PC-3 (cell line): ENCODE measurements at places on chromosomes 3 and 15.
A peak's percentile ranks its signal among the peaks of the same experiment; 100 is the strongest.

DNA sequence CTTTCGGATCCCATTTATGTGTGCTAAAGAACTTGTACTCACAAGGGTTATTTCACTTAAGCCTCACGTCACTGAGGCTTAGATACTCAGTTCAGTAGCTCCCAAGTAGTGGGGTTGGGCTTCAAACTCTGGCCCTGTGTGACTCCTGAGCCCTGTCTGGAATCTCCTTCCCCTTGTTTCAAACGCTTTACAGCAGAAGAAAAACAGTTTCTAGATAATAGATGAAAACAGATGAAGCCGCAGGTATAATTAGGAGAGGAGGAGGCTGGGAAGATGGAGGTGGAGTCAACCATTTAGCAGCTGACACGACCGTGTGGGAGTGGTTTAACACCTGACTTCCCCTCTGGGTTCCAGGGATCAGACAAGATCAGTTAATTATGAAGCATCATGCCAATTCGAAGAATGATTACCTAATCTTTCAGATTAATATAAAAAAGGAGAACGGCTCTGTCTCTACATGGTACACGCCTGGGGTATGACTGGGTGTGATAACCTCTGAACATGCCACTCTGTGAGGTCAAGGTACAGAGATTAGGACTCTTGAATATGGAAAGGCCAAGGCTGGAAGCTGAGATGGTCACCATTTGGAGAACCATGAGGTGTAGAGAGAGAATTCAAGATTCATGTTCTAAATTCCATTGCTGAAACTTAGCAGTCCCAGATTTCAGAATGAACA lies 31.1 kb downstream of the TPM1 start:
- no peak for DNase-seq

DNA sequence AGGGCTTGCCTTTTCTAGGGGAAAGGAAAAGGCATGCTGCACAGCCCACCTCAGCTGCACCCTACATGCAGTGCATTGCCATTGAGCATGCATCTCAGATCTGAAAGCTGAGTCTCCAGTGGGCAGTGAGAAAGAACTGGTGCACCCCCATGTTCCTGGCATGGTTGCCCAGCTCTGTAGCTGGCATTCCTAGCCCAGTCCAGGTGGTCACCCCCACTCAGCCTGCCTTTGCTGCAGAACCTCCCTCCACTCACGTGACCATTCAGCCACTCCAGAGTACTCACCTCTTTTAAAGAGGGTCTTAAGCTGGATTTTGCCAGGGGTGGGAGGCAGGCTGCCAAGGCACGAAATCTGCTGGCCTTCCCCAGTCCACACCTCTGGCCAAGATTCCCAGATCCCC lies 208.6 kb upstream of the TOPAZ1 start:
- DNase-seq = no peak

DNA sequence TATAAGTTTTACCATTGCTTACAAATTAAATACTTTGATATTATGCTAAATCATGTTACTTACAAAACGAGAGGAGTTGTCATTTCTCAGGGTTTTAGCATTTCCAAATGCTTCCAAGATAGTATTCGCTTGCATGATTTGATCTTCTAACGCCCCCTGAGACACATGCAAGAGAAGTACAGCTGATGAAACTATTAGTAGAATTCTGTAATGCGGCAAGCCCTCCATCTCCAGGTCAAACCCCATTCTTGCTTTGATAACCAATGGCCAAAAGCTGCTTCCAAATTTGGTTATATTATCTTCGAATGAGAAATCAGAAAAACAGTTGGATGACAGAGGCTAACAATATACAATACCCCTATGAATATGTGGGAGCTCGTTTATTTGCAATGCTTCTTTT lies 14.7 kb downstream of the MYH15 start:
- no peak for DNase-seq

GRCh38 chr3:163132111-163132510 lies 1635.5 kb downstream of the OTOL1 start:
- no peak for DNase-seq

DNA sequence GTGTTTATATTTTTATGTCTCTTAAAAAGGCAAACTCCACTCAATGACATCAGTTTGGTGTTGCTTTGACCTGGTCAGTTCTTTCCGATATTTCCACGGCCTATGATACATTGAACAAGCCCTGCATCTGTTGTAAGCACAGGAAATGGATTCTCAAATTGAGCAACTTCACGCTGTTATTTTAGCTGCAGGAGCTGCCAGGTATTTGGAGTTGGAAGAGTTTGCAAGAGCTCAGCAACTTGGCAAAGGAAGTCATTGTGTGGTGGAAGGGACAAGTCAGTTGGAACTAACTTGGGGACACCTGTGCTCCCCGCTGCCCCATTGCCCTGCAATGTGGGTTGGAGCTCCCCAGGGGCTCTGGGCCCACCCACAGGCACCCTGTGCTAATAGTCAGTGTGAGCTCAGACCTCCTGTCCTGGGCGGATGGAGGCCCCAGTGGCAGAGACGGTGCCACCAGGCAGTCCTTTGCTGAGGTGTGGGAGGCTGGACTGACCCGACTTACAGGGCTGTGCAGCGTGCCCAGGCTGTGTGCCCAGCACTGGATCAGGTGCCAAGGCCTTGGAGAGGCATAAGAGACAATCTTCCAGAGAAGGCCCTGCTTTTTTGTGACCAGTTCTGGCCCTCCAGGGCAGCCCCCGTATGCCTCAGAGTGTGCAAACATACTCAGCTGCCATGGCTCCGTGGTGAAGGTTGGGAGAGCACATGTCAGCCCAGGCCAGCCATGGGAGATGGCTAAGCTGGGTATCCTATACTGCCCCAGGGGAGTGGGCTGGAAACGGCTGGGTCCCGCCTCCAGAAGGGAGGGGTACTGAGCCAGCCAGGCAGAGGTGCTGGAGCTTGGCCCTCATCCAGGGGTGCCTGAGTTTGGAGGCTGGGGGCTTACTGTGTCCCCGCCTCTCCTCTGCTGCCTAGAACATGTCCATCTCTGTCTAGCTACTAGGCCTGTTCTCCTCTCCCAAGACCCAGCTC lies 43.5 kb downstream of the KY start:
- DNase-seq = no peak

DNA sequence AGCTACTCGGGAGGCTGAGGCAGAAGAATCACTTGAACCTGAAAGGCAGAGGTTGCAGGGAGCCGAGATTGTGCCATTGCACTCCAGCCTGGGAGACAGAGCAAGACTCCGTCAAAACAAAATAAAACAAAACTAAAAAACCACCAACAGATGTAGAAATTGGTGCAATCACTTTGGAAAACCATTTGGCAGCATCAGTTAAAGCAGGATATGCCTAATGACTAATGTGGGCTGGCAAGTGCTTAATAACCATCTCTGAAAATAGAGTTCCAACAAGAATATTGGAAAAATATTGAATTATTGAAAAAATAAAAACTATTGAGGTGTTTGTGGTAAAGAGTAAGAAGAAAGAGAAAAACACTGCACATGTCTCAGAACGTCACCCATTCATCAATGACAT lies 16.1 kb upstream of the RTP3 start:
- no peak for DNase-seq

DNA sequence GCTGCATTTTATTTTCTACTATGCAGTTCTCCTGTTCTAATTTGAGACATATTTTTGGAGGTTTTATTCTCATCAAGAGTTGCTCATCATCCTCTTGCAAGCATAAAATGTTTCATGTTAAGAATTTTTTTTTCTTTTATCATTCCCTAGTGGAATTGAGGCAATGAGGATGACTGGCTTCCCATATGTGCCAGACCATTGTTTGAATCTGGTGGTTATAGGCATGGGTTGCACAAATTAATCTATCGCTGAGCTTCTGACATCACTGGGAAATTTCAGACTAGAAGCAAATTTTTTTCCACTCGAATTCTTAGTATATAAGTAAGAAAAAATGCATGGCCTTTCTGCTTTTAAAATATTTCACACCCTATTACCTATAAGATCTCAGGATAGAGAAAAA lies 279.1 kb upstream of the PLSCR5 start:
- no peak for DNase-seq

DNA sequence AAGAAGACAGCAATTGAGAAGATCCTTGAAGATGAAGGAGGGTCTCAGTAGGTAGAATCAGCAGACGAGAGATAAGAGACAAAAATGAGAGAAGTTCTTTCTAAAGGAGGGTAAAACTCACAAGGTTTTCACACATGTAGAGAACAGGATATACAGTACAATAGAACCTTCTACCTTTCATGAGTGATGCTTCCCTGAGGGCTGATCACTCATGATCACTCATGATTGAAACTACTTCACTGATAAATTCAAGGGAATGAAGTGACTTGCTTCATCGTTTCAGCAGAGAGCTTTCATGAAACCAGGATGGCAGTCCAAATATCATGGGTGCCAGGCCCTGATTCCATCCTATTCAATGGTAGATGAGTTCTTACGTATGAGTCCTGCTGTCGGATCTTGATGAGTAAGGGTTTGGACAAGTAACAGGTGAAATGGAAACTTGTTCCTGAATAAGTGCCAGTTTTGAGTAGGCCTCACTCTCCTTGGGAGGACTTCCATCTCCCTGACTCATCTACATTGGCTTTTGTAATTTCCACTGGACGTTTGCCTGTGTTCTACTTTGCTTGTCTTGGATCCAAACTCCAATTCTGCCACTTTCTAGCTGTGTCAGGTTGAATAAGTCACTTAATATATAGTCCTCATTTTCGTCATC lies 9.6 kb upstream of the CLDN16 start:
- peak; percentile 93 for DNase-seq

- DNase-seq = no peak
Measured at GRCh38 chr3:38582941-38583645, 66.4 kb downstream of the SCN5A start.

DNA sequence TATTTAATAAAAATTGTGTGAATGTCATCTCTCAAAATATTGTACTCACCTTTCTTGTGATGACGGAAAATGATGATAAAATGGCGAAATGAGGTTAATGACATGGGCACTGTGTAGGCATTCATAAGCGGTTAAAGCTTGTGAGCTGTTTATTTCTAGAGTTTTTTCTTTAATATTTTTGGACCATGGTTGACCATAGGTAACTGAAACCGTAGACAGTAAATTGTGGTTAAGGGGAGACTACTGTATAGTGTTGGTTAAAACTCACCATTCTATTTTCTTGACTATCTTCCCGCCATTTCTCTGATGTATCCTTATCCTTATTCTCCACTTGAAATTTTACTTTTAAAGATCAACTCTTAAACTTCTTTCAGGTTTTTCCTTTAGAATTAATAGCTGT lies 14.5 kb downstream of the RNF111 start:
- DNase-seq = no peak

DNA sequence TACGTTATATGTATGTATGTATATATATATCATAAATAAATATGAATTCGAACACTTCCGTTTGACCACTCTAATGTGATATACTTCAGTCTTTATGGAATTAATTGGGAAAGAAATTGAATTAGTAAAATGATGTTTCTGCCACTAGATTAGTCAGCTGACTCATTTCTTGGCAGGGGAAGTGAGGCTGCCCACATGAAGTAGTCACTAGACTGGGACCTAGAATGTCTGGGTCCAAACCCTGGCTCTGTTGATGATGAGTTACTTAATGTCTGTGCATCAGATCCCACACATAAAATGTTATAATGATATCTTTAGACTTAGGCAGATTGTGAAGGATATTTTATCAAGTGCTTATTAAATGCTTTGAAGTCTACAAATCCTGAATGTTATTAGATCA lies 27.4 kb upstream of the ARL14 start:
- peak; percentile 13 for DNase-seq

DNA sequence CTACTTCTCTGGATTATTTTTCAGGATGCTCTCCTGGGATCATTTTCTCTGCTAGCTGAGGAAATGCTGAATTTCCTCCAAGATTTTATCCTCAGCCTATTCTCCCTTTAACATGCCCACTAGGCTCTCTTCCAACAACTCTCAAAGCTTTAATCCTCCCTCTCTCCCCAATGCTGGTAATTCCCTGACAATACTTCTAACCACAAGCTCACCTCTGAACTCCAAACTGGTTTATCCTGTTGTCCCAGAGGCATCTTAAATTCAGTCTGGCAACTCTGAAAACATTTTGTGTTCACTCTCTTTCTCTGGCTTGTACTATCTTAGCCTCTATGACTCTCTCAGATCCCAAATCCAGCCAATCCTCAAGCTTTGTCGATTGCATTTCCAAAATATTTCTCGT lies 490.3 kb downstream of the MECOM start:
- DNase-seq = peak; percentile 96

GRCh38 chr3:38601956-38602550 lies 47.4 kb downstream of the SCN5A start:
- DNase-seq = no peak

- DNase-seq = no peak
Measured at GRCh38 chr15:39709941-39710340, 72.7 kb downstream of the FSIP1 start.

DNA sequence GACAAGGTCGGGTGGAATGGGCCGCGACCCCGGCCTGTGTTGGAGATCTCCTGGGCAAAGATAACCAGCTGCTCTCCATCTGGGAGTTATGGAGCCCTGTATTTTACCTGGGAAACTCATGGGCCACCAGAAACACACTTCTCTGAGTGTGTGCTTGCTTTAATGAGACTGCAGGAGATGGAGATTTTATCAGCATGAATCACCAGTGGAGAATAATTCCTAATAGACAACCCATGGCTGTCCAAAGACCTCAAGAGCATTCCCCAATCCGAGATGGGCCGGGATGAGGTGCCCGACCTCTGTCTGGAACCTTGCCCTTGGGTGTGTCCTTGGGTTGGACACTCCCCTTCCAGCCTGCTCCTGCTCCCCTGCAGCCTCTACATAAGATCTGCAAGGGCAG lies 389.3 kb downstream of the GABRG3 start:
- no peak for DNase-seq

DNA sequence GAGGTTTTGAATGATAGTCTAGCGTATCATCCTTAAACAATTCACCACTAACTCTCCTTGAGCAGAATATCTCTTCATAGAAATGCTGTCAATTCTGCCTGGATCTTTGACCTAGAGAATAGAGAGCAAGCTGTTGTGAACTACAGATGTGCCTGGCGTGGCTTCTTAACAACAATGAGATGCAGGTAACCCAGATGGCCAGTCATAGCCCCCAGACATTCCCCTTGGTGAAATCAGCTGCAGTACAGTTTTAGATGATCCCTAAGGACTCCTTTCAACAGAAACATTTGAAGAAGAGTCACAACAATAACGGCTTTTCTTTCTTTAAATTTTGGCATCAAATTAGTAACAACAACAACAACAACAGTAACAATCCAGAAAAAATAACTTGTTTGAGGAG lies 1041.3 kb downstream of the ROBO1 start:
- no peak for DNase-seq

GRCh38 chr15:46409841-46410301 lies 775.0 kb downstream of the SQOR start:
- DNase-seq = no peak

- peak; percentile 90 for DNase-seq
Measured at GRCh38 chr3:58111513-58112184, 99.1 kb downstream of the DNASE1L3 start.

DNA sequence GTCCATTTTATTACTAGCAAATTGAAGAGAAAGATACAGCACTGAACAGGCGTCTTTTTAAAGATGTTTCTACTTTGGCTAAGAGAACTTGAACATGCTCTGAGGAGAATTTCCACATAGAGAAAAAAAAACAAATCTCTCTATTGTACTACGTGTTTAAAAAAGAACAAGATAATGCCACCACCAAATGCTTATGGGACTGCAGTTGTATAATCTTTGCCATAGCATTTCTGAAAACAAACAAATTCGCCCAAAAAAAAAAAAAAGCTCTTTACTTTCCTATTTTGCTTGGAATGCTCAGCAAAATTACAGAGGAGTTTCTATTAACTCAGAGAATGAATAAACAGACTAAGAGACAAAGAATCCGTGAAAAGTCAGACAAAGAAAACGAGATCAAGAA lies 114.2 kb downstream of the CNTN3 start:
- no peak for DNase-seq
